ENCODE measurements at places on chromosomes 5 and 9.

DNA sequence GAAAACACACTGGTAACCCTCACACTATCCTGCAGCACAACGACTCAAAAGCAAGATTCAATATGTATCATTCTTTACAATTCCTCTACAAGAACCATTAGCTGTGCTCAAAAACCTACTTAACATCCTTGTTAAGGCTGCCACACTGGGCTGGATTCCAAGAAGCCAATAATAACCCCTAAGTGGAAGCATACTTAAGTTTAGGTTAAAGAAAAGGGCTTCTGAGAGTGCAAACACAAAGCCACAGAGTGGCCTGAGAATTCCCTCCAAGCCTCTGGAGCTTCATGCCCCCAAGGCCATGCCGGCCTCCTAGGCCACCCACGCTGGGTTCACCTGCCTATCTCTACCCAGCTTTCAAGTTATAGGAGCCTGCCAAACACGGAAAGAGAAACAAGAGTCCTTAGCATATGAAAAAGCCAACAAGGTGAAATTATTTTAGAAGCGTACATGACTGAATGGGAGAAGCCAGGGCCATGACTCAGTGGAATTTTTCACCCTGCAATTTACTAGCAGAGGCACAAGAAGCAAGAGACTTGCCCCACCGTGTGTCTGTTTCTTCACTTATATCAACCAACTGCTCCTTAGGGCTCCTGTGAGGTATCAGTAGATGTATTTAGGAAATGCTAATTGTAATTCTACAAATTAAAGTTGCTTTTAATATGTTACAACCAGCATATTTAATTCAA, 293.0 kb downstream of the SPOCK1 start:
- no peak for DNase-seq

DNA sequence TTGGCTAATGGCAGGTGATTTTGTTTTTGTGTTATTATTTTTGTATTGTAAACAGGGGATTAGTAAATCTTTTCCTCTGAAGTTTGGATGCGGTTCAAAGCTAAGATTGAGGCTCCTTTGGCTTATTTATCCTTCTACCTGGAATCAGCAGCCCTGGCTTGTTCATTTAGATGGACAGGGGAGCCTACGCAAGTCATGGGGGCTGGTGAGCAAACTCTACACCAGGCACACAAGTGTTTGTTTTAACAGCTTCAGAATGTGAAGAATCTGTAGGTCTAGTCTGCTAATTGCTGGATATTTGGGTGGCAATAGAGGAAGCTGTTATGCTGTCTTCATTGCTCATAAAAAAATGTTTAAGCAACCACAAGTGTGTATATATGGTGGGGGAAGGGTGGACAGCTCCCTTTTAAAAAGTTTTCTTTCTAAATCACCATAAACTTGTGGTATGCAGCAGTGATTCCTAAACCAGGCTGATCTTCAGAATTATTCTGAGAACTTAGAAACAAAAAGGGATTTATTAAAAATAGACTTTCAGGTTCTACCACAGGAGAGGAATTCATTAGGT, 20.7 kb downstream of the ZNF462 start:
- no peak for DNase-seq

DNA sequence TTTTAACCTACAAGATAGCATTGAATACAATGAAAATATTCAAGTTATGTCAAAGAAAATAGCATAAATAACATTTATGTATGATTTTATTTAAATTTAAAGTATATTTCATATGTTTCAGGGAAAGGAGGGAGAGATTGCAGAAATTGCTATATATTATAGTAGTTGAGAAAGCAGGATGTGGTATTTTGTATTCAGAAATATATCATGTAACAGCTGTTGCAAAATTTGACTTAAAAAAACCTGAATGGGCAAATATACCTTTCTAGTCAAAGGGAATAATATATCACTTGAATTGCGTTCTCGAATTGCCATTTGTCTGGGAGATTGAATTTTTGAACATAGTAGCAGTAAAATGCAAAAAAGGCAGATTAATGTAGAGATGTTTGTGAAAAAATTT, 80.6 kb downstream of the PAM start:
- DNase-seq, result no peak

DNA sequence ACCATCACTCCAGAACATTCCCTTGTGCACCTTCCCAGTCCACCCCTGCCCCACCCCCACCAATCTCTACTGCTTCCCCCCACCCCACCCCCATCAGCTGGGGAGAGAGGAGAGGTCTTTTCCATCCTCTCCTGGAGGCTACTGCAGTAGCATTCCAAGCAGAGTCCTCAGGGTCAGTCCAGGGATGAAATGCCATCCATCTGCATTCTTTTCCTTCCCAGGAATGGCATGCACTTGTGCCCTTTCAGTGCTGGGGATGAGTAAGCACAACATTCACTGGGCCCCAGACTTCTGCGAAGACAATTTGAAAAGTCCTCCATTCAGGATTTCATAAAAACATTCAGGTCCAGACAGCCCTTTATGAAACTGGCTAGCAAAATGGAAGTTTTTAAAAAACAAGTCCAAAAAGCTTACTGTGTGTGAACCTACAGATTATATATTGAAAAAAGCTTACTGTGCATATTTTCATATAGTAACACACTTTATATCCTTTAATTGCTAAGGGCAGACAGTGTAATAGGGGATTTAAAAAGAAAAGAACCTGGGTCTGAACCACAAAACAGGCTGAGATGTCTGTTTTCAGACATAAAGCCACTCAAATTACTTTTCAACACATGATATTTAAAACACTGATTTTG, 50.0 kb upstream of the GOLPH3 start:
- no peak for DNase-seq

DNA sequence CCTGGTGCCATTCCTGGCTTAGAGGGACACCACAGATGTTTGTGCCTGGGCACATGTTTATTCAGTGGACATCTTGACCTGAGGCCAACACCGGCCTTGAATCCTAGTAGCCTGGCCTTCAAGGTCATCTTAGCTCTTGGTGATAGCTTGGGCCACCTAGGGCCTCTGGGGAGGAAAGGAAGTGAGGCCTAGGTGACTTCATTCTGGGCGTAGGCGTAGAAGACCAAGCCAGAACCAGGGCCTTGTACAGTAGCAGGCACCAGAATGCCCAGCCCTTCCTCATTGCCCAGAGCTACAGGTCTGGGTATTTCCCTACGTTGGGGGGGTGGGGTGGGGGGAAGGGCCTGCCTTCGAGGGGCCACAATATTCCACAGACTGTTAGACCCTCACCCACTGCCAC, 33.8 kb downstream of the WNK2 start:
- no peak for DNase-seq

DNA sequence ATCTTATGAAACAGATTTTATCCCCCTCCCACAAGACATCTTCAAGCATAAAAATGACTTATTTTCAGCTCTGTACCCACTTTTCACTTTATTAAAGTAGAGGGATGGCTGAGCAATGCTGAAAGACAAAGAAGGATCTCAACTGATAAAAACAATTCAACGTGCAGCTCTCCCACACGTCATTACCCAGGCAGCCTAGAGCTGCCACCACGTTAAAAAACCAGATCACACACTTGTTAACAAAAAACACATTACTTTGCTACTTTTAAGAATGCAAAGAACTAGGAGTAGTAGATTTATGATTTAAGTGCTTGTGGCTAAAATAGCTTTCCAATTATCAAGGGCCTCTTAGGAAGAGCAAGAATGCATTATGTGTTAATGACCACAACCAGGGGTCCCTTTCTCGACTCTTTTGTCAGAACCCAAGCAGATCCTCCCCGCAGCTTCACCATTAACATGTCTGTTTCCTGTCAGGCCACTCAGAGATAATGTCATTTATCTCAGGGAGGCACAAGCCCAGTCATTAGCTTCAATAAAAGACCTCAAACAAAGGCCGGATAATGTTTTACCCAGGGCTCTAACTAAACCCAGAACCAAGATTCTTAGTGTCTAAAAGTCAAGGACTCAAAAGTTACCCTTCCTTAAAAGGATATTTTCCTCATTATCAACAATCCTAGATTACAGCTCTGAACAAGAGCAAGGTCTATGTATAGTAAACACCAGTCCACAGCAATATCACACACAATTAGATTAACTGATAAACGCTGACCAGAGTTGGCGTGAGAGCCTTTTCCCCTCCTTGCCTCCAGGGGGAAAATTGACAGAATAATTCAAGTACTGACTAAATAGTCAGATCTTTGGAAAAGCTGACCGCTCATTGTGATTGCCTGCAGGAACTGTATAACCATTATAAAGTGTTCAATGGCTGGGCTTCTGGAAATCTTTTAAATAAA, 7.5 kb downstream of the ZNF608 start:
- DNase-seq, result no peak

DNA sequence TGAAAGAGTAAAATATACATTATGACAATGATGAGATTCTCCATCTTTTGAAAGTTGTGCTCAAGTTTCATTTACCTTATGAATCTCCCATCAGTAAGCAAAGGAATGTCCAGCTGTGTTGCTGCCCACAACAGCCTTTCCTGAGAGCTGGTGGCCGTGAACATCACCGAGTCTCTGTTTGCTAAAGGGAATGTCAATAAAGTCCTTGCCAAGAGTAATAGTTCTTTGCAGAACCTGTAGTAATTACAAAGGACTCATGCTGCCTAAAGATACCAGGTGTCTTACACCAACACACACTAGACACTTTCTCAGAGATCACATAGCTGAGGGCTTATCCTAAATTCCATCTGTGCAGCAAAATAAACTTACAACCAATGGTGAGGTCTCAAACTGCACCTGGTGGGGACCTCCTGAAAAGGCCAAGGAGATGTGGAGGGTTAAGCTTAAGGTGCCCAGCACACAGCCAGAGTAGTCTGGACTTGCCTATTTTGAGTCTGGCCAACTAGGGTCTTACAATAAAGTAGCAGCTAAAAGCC, 111.1 kb upstream of the DAPK1 start:
- no peak for DNase-seq

- no peak for DNase-seq
Measured at GRCh38 chr5:124641154-124641792, 105.2 kb downstream of the ZNF608 start.

DNA sequence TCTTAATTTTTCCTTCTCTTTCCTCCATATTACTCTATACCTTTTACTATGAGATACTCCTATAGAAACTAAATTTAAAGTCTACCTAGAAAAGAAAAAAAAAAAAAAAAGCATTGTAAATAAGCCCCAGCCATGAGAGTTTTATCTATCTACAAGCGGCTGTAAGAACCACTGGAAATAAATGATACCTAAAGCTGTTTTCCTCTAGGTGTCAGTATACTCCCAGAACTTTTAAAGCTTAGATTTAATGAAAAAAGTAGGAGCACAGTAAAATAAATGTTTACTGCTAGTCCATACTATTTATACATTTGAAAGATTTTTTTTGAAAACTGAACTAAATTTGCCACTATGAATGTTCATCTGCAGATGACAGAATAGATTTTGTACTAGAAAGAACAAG, 26.2 kb downstream of the TYRP1 start:
- no peak for DNase-seq

DNA sequence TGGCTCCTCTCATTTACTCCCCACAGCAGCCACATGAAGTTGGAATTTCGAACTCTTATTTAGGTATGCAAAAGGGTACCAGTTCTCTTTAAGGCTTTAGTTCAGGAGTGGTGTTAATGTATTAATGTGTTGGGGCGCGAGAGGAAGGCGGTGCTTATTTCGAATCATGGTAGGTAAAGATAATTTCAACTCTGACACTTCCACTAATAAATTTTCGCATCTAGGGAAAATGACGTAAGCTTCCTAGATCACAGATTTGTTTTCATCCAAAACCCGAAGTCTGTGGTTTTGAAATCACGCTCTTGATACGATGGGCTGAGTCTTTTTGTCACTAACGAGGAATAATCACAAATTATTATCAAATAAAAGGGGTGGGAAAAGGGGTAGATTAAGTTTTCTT, 681 bp downstream of the PPWD1 start:
- no peak for DNase-seq

- DNase-seq, result peak; percentile 78
Measured at GRCh38 chr5:178145965-178146820, 7.5 kb downstream of the NHP2 start.

- no peak for DNase-seq
Measured at GRCh38 chr9:131010482-131011273, 1.7 kb downstream of the LAMC3 start.

DNA sequence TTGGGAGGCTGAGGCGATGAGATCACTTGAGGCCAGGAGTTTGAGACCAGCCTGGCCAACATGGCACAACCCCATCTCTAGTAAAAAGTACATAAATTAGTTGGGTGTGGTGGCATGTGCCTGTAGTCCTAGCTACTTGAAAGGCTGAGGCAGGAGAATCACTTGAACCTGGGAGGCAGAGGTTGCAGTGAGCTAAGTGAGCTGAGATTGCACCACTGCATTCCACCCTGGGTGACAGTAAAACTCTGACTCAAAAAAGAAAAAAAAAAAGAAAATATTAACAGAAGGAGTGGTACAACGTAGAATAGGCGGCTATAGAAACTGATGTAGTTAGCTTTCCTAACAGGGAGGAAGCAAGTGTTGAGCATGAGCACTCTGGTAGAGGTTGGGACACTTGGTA, 59.9 kb downstream of the PBX3 start:
- no peak for DNase-seq

GRCh38 chr5:154977409-154977808, 36.1 kb upstream of the KIF4B start:
- no peak for DNase-seq

GRCh38 chr5:149370878-149371277, 8.2 kb downstream of the IL17B start:
- DNase-seq, result no peak

DNA sequence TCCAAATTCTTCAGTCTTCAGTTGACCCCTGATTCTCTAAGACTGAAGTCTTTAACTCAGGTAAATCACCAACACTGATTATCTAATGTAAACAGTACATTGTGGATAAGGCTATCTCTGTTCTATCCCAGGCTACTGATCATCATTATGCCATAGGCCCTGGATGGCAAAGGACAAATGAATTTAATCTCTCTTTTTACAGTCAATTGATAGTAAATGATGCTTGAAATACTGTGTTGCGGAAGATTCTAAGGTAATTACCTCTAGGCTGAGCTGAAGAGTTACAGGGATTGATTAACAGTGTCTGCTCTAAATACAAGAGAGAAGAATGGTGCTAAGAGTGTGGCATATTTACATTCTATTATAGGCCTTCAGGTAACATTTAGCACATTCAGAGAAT, 264.7 kb downstream of the ACTL7B start:
- DNase-seq, result no peak

DNA sequence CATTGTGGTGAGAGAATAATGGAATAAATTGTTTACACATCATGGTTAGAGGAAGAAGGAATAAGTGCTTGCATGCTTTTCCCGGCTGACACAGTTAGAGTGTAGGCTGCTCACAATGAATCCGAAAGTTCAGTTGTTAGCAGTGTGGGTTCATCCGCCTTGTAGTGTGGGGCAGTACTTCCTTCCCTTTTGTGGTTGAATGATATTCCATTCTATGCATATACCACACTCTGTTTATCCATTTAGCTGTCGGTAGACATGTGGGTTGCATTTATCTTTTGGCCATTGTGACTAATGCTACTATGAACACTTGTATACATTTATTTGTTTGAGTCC, 84.0 kb downstream of the COL5A1 start:
- DNase-seq, result no peak

DNA sequence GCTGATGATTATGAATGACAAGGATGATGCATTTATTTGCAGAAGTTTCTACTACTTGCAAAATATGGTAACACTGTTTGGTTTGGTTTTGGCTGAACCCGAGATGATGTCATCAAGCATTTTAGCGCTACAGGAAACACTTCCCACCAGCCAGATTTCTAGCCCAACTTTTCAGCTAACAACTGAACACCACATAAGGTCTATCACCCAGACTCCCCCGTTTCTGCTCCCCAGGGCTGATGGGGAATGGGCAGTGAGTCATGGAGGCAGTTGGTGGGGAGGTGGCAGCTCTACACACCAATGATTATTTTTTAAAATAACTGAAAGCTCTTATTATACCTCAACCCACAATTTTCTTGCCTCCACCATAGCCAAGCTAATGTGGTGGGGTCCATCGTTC, 302.9 kb downstream of the CEMIP2 start:
- no peak for DNase-seq
